ENCODE measurements at places on chromosomes 1 and 21.

DNA sequence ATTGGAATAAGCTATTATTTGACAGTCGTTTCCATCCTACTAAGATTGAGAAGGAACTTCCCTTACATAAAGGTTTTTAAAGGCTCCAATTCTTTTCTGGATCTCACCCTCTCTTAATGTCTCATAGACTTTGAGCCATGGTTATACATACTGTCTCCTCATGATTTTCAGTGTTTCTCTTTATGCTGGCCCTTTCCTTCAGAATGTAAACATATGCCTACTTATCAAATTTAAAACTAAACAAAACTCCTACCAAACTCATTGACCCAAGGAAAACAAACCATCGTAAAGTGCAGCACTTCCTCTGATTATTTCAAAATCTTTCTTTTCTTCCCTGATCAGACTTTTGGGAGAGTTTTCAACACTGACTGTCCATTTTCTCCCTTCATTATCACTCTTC is 163.4 kb upstream of the DPYD start:
- DNase-seq = no peak

DNA sequence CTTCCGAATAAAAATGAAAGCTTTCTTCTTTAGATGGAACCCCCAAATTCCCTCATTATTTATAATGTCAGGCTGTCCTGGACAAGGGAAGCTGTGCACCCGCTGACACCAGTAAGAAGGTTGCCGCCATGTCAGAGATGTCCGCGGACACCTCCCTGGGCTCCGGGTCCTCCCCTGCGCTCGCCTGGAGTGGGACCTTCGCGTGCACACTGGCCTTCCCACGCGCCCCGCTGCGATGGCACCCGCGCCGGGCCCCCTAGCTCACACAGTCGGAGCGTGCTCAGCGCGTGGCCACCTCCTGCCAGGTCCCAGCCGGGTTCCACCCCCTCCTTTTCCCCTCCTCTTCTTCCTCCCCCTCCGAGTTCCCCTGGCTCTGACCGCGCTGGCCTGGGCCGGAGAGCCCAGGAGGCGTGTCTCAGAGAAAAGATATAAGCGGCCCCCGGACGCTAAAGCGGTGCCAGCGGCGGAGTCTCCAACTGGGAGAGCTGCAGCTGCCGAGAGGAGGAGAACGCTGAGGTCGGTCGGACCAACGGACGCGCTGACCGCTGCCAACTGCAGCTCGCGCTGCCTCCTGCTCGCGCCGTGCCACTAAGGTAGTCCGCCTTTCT is at the start of gene G0S2:
TSS of gene G0S2 (plus strand) at position 456 of the 608 bp plus-strand sequence. CDS start 273 bp downstream, outside the sequence.
- DNase-seq = no peak

DNA sequence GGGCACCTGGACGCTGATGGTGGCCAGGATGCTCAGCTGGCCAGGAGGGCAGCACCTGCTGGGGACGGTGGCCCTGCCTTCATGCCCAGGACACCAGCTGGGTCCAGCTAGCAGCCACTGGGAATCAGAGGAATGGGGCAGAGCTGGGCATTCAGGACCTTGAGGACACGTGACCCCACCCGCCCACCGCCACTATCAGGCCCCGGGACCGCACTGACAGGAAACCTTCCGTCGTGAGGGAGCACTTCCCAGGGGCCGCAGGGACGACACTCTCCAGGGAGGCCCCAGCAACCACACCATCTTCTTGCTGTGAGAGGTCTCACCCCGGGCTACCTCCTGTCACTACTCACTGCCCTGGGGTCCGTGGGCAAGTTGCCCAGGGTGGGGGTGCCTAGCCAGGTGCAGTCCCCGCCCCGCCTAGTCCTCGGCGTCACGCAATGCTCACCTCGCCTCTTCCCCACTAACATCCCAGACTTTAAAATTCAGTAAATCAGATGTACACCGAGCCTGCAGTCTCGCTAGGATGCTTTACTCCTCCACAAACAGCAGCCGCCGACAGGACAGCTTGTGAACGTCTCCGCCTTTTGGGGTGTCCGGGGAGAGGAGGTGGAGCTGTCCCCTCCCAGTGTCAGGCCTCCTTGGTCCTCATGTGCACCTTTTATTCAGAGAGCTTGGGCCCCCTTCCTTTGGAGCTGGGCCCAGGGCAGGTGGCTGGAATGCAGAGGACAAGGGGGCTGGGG is 4.9 kb downstream of the VWA1 start:
- no peak for DNase-seq

GRCh38 chr1:18191481-18192155 is 84.0 kb downstream of the IGSF21 start:
- no peak for DNase-seq

DNA sequence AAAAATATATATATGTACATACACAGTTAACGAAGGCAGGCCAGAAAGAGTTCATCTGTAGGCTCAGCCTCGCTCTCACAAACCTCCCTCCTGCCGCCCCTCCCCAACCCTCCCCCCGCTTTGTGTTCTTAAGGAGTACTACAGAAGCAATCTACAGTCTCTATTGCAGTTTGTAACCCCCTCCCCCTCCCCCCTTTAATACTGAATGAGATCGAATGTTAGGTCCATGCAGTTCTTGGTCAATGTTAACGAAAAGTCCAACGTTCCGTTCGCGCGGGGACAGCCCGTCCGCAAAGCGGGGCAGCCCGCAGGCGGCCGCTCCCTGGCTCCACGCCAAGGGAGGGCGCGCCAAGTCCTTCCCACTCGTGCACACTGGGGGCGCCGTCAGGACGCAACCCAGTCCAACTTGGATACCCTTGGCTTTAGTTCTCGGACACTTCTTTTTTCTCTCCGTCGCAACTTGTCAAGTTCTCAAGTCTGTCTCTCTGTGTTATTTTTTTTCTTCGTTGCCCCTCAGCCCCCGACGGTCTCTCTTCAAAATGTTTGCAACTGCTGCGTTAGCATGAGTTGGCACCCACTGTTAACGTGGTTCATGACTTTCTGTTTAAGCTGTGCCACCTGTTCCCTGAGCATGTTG is 2.2 kb downstream of the JUN start:
- DNase-seq = peak; percentile 55

DNA sequence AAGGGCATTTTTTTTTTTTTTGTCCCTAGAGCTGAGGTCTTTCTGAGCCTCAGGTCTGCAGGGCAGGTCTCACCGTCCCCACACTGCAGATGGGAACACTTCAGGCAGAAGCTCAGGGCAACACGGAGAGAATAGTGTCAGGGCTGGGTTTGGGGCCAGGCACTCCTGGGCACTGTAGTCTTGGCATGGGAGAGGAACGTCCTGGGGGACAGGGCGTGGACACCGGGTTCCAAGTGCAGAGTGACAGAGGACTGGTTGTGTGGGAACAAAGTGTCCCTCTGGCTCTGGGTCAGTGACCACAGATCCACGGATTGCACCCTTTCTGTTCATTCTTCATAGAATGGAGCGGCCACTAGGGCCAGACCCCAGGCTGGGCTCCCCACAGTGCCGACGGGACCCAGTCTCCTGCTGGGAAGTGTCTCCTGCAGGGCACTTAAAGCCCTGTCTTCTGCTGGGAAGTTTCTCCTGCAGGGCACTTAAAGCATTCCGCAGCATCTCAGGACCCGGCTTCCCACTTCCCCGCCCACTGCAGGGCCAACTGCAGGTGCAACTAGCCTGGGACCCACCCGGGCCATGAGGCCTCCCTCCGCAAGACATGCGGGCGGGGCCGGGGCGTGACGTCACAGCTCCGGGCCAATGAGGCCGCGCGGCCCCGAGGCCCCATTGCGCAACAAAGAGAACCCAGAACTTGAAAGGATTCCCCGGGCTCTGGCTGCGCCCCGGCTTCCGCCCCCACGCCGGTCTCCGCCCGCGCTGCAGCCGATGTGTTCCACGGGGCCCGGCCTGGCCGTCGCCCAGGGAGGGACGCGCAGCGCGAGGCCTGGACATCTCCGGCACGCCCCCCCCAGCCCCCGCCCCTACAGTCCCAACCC is 1.2 kb downstream of the GPR153 start:
- DNase-seq = peak; percentile 87

DNA sequence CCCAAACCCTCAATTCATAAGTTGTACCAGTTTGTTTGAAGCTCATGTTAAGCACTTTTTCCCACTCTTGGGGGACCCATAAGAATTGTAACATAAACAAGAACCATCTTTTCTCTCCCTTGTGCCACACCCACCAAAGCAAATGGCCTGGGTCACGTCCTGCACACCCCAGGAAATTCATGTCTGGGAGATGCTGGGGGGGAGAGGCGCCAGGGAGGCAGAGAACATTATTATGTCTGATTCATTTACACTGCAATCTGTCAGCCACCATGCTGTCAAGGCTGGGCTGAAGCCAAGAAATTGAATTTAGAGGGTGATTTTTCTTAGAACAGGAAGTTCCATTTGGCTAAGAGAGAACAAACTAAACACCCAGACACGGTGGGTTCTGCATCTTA is 37.2 kb upstream of the IPO9 start:
- peak; percentile 44 for DNase-seq

- no peak for DNase-seq
Measured at GRCh38 chr21:34105947-34106541, 32.7 kb downstream of the MRPS6 start.

GRCh38 chr1:63813829-63814277 is 40.0 kb downstream of the ROR1 start:
- DNase-seq = no peak
